Activated naive CD4-positive, alpha-beta T cell treated with anti-CD3 and anti-CD28 coated beads, Interleukin-2, amount 50 U/mL, for 72 hours (primary cell): ENCODE measurements at places on chromosomes 5 and 9.
A peak's percentile ranks its signal among the peaks of the same experiment; 100 is the strongest.

- DNase-seq = no peak
Measured at GRCh38 chr5:111720333-111720890, 36.6 kb downstream of the NREP start.

DNA sequence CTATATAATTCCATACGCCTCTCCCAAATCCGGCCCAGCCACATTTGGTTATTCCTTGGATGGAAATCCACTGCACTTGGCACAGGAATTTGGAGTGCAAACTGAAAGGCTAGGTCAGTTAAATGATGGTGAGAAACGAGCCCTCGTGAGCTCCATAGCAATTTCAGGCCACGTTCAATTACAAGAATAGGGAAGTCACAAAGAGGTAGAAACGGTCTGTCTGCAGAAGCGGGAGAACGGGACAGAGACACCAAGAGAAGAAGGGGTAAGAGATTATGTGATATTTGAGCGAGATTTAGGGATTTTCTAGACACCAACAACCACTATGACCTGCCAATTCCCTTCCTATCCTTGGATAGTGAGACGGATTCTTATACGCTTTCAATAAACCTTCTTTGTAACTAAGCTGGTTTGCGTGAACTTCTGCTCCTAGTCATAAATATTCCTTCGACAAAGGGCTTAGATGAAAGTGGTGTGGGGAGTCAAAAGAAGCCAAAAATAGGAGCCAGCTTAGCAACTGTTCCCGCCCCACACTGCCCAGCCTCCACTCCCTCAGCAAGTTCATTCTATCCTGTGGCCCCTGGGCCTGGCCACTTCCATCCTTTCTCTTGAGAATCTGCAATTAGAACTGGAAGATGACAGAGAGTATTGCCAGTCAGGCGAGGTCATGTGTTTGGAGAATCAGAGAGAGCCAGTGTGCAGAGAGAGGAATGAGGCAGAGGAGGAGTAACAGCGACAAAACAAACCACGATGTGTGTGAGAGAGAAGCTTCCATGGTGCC is 118.4 kb downstream of the ZNF608 start:
- no peak for DNase-seq

- no peak for DNase-seq
Measured at GRCh38 chr5:150338546-150338945, 19.0 kb upstream of the TCOF1 start.

- DNase-seq = no peak
Measured at GRCh38 chr5:2674456-2674855, 77.0 kb downstream of the IRX2 start.

GRCh38 chr5:53170746-53171349 is 61.3 kb upstream of the MOCS2 start:
- no peak for DNase-seq

- no peak for DNase-seq
Measured at GRCh38 chr5:93611976-93612854, 29.2 kb downstream of the NR2F1 start.

DNA sequence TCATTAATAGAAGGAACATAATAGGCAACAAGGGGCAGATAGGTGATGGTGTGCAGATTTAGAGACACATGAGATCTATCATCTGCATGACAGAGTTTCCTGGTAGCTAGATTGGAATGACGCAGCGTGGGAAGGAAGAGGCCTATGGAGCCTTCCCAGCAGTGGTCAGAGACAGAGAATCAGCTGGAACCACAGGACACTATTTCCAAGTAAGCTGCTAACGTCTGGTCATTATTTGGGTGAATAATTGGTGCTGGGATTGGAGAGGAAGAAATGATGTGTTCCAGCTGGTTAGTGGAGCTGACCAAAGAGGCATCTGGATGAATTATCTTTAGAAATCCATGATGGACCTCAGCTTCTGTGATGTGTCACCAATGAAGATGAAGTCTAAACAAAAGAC is 91.2 kb upstream of the PRR16 start:
- no peak for DNase-seq

DNA sequence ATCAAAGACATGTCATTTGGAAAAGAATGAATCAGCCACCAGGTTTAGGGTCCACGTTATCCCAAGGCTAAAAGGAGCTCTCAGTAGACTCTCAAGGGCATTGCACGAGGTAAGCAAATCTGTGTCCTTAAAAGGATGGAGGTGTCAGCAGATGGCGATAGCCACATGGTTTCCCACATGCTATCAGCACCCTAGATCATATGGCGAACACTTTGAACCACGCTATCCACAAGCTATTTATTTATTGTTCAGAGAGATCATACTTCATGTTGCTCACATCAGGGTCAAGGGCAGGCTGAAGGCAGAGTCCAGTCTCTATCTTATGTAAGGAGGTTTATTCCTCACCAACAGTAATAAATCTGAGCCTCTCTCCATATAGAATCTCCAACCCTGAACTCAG is 43.7 kb downstream of the CDH6 start:
- DNase-seq = no peak

DNA sequence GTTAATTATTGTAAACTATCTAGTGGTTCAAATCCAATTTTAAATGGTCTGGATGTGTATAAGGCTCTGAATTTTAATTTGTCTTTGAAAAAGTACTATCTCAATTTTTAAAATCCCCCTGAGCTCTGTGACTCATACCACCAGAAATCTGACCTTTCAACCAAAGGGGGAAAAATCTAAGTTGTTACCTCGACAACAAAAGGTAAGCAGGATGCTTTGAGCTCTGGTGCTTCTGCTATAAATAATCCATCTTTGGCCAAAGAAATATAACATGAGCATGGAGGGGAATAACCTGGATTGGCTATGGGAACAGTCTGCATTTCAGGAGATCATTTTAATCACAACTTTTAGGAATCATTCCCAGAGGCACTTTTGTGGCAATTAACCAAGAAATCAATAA is 76.3 kb upstream of the PCSK1 start:
- DNase-seq = no peak

GRCh38 chr9:116334546-116335150 is 181.1 kb downstream of the PAPPA start:
- DNase-seq = no peak

DNA sequence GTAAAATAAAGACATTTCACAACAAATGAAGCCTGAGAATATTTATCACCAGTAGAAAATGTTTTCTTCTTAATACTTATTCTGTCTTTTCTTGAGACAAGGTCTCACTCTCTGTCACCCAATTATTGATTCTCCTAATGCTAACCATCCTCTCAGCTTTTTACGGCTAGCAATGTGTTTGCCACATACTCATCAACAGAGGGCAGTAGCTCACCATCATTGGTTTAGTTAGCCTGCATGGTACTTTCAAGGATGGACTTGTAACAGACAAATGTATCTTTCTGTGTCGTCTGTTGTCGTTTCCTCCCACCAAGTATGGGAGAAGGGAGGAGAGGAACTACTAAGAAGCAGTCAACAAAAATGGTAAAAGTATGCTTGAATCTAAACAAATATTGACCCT is 5.9 kb upstream of the ACO1 start:
- peak; percentile 39 for DNase-seq

DNA sequence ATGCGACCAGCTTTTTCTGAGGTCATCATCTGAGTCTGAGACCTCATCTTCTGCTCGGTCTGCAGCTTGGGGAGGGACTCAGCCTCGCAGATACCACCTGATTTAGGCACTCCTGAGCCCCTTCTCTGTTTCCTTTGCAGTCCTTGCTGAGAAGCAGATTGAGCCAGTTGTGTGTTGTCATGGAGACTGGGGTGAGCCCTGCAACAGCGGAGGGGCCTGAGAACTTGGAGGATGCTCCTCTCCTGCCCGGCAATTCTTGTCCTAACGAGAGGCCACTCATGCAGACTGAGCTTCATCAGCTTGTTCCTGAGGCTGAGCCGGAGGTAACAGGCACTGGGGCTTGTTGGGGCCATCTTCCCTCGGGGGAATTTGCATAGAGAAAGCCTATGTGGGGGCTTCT is 19.2 kb downstream of the TEX53 start:
- no peak for DNase-seq

- DNase-seq = no peak
Measured at GRCh38 chr5:75265731-75266130, 29.1 kb upstream of the ANKRD31 start.

DNA sequence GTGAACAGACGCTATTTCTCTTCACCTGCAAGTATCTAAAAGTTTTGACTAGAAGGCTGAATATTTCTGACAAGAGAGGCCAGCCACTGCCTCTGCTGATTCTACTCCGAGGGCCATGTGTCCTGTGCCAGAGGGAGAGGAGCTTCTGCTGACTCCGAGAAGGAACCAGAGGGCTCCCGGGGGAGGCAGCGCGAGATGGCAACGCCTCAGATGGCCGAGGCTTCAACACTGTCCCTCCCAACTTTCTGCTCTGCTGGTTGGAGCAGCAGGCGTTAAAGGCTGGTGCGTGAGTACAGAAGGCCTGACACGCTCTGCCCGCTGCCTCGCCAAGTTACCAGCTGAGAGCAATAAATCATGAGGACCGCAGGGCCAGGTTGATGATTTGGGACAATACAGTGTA is 178.8 kb downstream of the GAPVD1 start:
- no peak for DNase-seq

- peak; percentile 48 for DNase-seq
Measured at GRCh38 chr5:1105350-1106265, 6.3 kb downstream of the SLC12A7 start.

GRCh38 chr5:132008163-132008473 is 3.3 kb downstream of the ACSL6 start:
- no peak for DNase-seq

DNA sequence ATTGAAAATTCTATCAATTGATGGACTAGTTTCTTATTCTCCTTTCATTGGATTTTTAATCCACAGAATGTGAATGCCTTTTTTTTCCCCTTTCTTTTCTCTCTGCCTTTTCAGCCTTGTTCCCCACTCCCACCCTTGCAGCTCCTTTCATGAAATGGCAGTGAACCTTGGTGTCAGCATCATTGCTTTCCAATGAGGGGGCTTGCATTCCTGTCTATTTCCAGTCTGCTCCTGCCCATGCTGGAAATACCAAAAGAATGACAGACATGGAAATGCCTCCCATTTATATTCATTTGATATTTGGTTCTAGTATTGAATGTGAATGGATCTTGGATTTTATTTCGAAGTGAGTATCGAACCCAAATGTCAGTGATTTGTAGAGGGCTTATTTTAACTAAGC is 162.7 kb upstream of the SGCD start:
- no peak for DNase-seq

DNA sequence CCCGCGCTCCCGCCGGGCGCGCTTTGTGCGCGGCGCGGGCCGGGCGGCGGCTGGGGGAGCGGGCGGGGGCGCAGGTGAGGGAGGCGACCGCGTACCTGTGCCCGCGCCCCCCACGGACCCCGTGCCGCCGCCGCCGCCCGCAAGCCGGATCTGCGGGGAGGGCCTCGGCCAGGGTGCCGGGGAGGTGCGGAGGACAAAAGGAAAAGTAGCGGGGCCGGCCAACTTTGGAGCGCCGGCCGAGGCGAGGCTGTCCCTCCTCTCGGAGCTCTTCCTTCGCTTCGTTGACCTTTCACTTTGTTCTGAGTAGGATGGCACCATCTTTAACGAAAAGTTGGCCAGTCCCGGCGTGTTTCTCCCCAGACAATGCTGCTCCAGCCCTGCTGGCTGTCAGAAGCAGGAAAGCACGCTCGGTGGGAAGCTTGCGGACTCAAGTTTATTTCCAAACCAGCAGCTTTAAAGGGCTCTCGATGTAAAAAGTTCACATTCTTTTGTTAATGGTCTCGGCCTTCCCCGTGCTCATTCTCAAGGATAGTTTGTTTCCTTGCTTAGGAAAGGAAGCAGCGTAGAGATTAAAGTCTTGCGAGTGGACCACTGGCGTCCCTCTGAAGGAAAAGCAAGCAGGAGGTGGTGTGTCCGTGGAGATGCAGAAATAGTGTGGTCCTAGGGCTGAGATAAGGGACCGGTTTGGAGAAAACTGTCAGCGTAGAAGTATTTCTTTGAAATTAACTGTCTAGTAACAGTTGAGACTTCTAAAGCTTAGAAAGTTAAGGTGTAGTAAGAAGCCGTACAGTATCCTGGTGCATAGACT is 639 bp downstream of the EHMT1 start:
- peak; percentile 30 for DNase-seq

- no peak for DNase-seq
Measured at GRCh38 chr5:142017832-142018427, 5.1 kb upstream of the GNPDA1 start.

DNA sequence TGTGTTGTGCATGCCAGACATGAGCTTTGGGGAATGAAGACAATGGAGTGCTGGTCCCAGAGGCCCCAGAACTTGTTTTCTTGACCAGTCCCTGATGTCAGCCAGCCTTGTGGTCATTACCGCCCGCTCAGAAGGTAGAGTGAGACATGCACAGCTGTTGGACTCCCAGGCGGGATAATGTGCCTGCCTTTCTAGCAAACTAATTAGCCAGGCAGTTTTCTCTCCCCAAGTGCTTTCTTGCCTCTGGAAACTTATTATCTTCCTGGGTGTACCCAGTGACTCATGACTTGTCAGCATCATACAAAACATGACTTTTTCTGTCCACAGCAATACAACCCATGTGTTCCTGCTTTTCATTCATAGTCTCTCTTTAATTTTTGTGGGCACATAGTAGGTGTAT is 131.1 kb downstream of the RMI1 start:
- no peak for DNase-seq

DNA sequence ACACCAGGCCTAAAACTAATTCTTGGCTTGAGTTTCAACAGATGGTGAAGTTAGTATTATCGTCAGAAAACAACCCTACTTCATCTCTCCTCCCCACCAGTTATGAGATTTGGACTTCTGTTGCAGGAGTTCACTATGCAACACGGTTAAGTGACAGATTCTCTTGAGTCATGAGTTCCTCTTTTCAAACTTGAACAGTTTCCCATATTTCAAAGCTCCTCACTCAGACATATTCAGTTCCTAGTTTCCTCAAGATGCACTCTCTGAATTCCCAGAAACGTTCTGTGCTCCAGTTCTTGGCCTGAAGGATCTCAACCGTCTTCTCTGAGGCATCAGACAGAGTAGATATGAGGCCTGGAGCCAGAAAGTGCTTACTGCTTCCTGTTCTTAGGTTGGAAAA is 7.3 kb upstream of the PTGER4 start:
- DNase-seq = no peak

GRCh38 chr9:89044104-89044503 is 52.8 kb downstream of the S1PR3 start:
- DNase-seq = no peak

DNA sequence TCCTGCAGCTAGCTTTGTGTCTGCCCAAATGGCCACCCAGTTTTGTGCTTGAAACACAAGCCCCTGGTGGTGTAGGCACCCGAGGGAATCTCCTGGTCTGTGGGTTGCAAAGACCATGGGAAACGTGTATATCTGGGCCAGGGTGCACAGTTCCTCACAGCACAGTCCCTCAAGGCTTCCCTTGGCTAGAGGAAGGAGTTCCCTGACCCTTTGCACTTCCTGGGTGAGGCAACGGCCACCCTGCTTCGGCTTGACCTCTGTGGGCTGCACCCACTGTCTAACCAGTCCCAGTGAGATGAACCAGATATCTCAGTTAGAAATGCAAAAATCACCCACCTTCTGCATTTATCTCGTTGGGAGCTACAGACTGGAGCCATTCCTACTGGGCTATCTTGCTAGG is 865.0 kb upstream of the ACO1 start:
- no peak for DNase-seq

- no peak for DNase-seq
Measured at GRCh38 chr5:126720369-126720768, 56.6 kb upstream of the LMNB1 start.

- DNase-seq = no peak
Measured at GRCh38 chr9:76405340-76405739, 11.1 kb upstream of the RFK start.
